Spleen (tissue), 13 donors: ENCODE measurements at places on chromosomes 11 and 22. TPM values are rescaled to one million over a fixed set of nuclear protein-coding genes. Genes with fewer than 3 reads are reported as not detected.
A peak's percentile ranks its signal among the peaks of the same experiment; 100 is the strongest.

- H3K27ac ChIP-seq = no peak overlapping the region
- DNase-seq = no peak
- no peaks in the 10 kb centered on the region for H3K27me3 ChIP-seq
Observed at GRCh38 chr11:40314327-40314726, 1145.1 kb downstream of the LRRC4C start.

RPS13 gene
- total RNA-seq = 1,014 TPM

C11orf86 gene
- not detected for total RNA-seq

GRCh38 chr11:100484948-100485347 is 202.1 kb upstream of the ARHGAP42 start:
- H3K27ac ChIP-seq = no peak overlapping the region
- no peaks in the 10 kb centered on the region for H3K4me1 ChIP-seq
- H3K4me3 ChIP-seq = no peak overlapping the region
- no peak for DNase-seq
- no peaks in the 10 kb centered on the region for H3K36me3 ChIP-seq

OR10A2 gene
- total RNA-seq = not detected

- no peak overlapping the region for H3K4me3 ChIP-seq
- H3K36me3 ChIP-seq = no peaks in the 10 kb centered on the region
- H3K27ac ChIP-seq = no peak overlapping the region
- H3K4me1 ChIP-seq = no peaks in the 10 kb centered on the region
- no peaks in the 10 kb centered on the region for H3K27me3 ChIP-seq
Observed at GRCh38 chr11:102760344-102761035, 19.9 kb downstream of the MMP10 start.

BIRC3 gene
- total RNA-seq = 164 TPM

- H3K4me1 ChIP-seq = no peaks in the 10 kb centered on the region
- no peaks in the 10 kb centered on the region for H3K36me3 ChIP-seq
- peaks cover 10% of the 10 kb centered on the region for H3K27me3 ChIP-seq
- no peak overlapping the region for H3K27ac ChIP-seq
- H3K4me3 ChIP-seq = no peak overlapping the region
Observed at GRCh38 chr11:59708537-59708936, 5.1 kb downstream of the OR10V1 start.

GRCh38 chr11:15615398-15616096 is 500.8 kb downstream of the INSC start:
- no peak for DNase-seq
- H3K27ac ChIP-seq = no peak overlapping the region
- no peaks in the 10 kb centered on the region for H3K4me1 ChIP-seq
- H3K27me3 ChIP-seq = no peaks in the 10 kb centered on the region
- H3K4me3 ChIP-seq = no peak overlapping the region

GRCh38 chr11:92396133-92396532 is 171.5 kb downstream of the FAT3 start:
- no peaks in the 10 kb centered on the region for H3K4me1 ChIP-seq
- H3K4me3 ChIP-seq = no peak overlapping the region
- H3K27me3 ChIP-seq = no peaks in the 10 kb centered on the region
- H3K36me3 ChIP-seq = no peaks in the 10 kb centered on the region

GRCh38 chr22:36928196-36928595 is 14.8 kb downstream of the CSF2RB start:
- no peak for DNase-seq
- no peak overlapping the region for H3K4me3 ChIP-seq

DNA sequence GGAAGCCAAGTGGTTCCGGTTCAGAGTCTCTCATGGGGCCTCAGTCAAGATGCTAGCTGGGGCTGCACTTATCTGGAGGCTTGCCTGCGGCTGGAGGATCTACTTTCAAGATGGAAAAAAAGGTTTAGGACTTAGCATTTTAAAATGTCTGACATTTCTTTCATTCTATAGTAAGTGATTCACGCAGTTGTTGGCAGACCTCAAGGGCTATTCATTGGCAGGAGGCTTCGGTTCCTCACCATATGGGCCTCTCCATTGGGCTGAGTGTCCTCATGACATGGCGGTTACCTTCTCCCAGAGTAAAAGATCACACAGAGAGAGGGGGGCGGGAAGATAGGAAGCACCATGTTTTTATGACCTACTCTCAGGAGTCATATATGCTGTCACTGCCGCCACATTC is 298.0 kb upstream of the PLET1 start:
- no peak overlapping the region for H3K27ac ChIP-seq
- H3K4me3 ChIP-seq = no peak overlapping the region
- H3K27me3 ChIP-seq = no peaks in the 10 kb centered on the region
- H3K4me1 ChIP-seq = no peaks in the 10 kb centered on the region
- DNase-seq = no peak
- no peaks in the 10 kb centered on the region for H3K36me3 ChIP-seq

DNA sequence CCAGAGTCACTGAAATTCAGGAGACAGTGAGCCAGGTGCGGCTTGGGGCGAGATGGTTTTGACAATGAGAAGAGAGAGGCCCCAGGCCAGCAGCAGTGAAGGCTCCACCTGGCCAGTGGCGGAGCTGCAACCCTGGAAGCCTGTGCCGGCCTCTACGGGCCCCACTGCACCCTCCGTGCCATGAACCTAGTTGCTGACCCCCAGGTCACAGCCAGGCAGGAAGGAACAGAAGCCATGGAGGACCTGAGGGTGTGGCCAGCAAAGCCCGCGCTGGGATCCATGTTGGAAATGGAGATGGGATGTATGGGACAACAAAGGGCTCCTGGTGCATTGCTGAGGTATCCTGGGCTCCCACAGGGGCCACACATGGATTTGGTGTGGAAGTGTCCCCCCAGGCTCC is 1528.5 kb downstream of the BRD1 start:
- no peak for DNase-seq
- no peaks in the 10 kb centered on the region for H3K27me3 ChIP-seq
- no peaks in the 10 kb centered on the region for H3K4me1 ChIP-seq

CRYBB2 gene
- not detected for total RNA-seq

DNA sequence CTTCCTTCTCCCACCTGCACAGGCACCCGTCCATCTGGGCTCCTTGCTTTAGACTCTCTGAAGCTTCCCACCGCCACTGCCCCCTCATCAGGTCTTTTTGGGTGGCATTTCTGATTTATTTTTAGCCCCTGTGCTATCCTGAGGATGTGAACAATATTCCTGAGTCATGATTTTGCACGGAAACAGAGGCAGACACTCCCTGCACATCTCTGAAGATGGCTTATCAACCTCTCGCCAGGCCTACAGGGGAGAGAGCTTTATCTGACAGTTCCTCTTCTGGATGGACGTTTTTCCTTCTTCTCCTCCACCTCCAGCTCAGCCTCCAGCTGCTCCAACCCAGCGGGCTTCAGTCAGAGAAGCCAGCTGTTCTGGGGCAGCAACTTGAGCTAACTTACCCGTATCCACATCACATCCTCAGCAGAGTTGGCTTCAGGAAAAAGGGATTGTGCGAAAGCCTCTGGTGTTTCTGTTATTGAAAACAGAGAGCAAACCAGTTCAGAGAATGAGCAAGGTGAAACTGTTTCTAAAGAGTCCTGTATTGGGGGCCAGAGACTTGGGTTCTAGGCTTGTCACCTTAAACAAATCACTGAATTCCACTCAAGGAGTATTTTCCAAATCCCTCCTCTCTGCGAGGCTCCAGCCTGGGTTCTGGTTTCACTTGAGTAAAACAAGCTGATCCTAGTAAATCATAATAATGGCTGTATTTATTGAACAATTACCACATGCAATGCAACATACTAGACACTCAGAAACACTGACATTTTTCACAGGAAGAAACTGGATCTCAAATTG is 33.1 kb upstream of the ETS1 start:
- H3K36me3 ChIP-seq = no peaks in the 10 kb centered on the region
- peaks cover 63% of the 10 kb centered on the region for H3K4me1 ChIP-seq
- DNase-seq = no peak
- no peaks in the 10 kb centered on the region for H3K27me3 ChIP-seq
- H3K4me3 ChIP-seq = no peak overlapping the region

- H3K4me3 ChIP-seq = no peak overlapping the region
- H3K27me3 ChIP-seq = no peaks in the 10 kb centered on the region
- H3K36me3 ChIP-seq = no peaks in the 10 kb centered on the region
- H3K27ac ChIP-seq = no peak overlapping the region
Observed at GRCh38 chr22:47029244-47030074, 267.0 kb downstream of the TBC1D22A start.

MS4A1 gene
- total RNA-seq = 532 TPM

KLHDC7B gene
- 3.4 TPM for total RNA-seq

DNA sequence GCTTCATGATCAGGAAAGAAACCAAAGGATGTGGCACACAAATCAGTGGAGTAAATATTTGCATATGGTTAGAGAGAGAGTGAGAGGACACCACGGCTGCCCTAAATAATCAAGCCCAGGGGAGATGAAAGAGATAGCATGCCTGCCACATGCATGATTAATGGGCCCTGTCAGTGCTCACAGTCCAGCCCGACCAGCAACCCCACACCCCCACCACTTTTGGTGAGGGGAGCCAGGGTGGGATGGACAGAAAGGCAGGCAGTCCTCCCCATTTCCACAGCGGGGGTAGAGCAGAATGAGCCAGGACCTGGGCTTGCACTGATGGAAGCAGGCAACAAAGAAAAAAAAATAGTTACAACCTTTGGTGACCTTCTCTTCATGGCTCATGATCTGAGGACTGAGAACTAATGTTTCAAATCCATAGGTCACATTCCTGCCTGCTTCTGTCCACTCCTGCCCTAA is 545.0 kb downstream of the ETS1 start:
- no peaks in the 10 kb centered on the region for H3K36me3 ChIP-seq
- no peaks in the 10 kb centered on the region for H3K27me3 ChIP-seq
- H3K4me1 ChIP-seq = peaks cover 28% of the 10 kb centered on the region

DNA sequence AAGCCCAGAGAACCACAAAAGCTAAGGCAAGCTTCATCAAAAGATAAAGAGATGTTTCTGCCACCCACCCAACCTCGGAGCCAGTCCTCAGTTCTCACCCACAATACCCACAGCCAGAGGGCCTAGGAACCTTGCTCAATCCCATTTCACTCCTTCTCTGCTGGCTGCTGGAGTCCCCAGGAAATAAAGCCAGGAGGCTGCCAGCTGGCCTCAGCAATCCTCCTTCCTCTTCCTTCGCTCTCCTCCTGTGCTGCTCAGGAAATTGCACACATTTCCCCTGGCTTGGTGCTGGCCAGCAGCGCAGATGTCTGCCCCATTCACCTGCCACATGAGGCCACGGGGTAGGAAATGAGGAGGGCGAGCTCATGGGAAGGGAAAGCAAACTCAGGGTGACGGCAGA is 91.8 kb upstream of the LDLRAD3 start:
- H3K36me3 ChIP-seq = no peaks in the 10 kb centered on the region
- H3K4me3 ChIP-seq = no peak overlapping the region
- no peaks in the 10 kb centered on the region for H3K27me3 ChIP-seq
- no peak overlapping the region for H3K27ac ChIP-seq
- DNase-seq = no peak

OR5A1 gene
- total RNA-seq = not detected

- H3K4me1 ChIP-seq = peaks cover 37% of the 10 kb centered on the region
- H3K36me3 ChIP-seq = no peaks in the 10 kb centered on the region
- H3K27ac ChIP-seq = peak overlapping the region; percentile 69
- peak; percentile 85 for DNase-seq
Observed at GRCh38 chr11:72642043-72642883, 32.0 kb downstream of the PDE2A start.

- no peak for DNase-seq
- peak overlapping the region; percentile 91 for H3K4me3 ChIP-seq
- no peaks in the 10 kb centered on the region for H3K27me3 ChIP-seq
- H3K27ac ChIP-seq = peak overlapping the region; percentile 92
Observed at GRCh38 chr11:62599901-62600300, 1.8 kb downstream of the MTA2 start.

TRPM5 gene
- total RNA-seq = not detected

GRCh38 chr11:126627421-126627820 is 271.9 kb downstream of the ST3GAL4 start:
- no peak overlapping the region for H3K4me3 ChIP-seq
- DNase-seq = no peak
- H3K36me3 ChIP-seq = no peaks in the 10 kb centered on the region
- no peak overlapping the region for H3K27ac ChIP-seq
- no peaks in the 10 kb centered on the region for H3K4me1 ChIP-seq

TMX2 gene
- total RNA-seq = 38.8 TPM

- no peak overlapping the region for H3K4me3 ChIP-seq
- DNase-seq = no peak
- H3K27ac ChIP-seq = no peak overlapping the region
- H3K4me1 ChIP-seq = no peaks in the 10 kb centered on the region
Observed at GRCh38 chr11:59647245-59647980, 21.4 kb downstream of the PATL1 start.

NCR3LG1 gene
- 1.7 TPM for total RNA-seq

DNA sequence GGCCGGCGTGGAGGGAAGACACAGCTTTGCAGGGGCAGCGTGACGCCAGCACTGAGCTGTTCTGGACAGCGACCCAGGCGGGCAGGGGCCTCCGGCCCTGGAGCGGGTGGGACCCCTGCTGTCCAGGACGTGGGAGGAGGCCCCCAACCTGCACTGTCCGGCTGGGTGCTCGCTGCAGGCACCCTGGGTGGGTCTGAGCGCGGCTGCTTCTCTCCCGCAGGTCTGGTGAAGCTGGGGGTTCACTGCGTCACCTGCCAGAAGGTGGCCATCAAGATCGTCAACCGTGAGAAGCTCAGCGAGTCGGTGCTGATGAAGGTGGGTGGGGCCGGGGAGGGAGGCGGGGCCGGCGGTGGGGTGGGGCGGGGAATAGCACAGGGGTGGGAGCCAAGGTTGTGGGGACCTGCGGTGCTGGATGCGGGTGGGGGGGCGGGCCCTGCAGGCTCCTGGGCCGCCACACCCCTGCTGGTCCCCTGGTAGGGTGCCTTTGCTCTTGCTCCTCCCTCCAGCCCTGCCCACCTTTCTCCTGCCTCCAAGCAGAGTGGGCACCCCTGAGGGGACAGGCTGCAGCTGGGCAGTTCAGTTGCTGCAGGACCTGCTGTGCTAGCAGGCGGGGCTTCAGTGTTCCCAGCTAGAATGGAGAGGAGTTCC is 46.2 kb downstream of the BRSK2 start:
- no peak overlapping the region for H3K4me3 ChIP-seq
- no peaks in the 10 kb centered on the region for H3K36me3 ChIP-seq

GRCh38 chr11:28834877-28835276 is 726.7 kb downstream of the METTL15 start:
- DNase-seq = no peak
- H3K4me3 ChIP-seq = no peak overlapping the region
- H3K27me3 ChIP-seq = no peaks in the 10 kb centered on the region
- no peak overlapping the region for H3K27ac ChIP-seq
- H3K36me3 ChIP-seq = no peaks in the 10 kb centered on the region

- peaks cover 27% of the 10 kb centered on the region for H3K27me3 ChIP-seq
- H3K36me3 ChIP-seq = no peaks in the 10 kb centered on the region
- DNase-seq = no peak
Observed at GRCh38 chr22:40043081-40043480, 48.3 kb downstream of the FAM83F start.

DNA sequence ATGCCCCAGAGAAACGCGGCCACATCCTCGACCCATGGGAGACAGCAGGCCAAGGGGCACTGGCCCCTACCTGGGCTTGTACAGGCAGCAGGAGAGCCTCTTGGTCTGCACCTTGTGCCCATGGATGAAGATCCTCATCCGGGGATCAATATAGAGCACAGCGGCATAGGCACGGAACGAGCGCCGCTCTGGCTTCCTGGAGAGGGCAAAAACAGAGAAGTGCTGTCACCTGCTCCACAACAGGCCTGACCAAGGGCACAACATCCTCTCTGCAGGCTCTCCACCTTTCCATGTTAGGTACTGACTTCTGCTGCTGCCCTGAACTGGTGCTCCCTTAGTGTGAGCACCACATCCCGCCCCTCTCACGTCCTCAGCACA is 27.2 kb downstream of the MORC2 start:
- no peak overlapping the region for H3K27ac ChIP-seq
- no peaks in the 10 kb centered on the region for H3K4me1 ChIP-seq

GRCh38 chr11:122804161-122804560 is 34.1 kb upstream of the CRTAM start:
- peaks cover 25% of the 10 kb centered on the region for H3K36me3 ChIP-seq
- DNase-seq = no peak
- no peak overlapping the region for H3K27ac ChIP-seq
- no peaks in the 10 kb centered on the region for H3K27me3 ChIP-seq
